Osteocyte (in vitro differentiated cells): ENCODE measurements at places on chromosomes 7 and 10. TPM values are rescaled to one million over a fixed set of nuclear protein-coding genes. Genes with fewer than 3 reads are reported as not detected.

DNA sequence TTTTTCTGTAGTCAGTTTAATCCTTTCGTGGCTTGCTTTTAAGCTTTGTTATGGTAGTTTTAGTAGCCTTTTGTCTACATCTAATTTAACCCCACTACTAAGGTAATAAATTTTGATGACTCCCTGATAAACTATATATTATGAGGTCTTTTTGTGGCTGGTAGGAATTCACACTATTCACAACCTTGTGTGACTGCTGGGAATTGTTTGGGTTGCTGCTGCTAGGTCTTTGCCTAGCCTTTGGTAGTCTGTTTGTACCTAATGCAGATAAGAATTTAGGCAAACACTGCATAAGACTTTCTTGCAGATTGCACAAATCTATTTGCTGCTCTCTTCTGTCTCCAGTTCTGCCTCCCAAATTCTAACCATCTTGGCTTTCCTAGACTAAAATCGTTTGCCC lies 58.3 kb downstream of the SHOC2 start:
- peaks cover 18% of the 10 kb centered on the region for H3K4me1 ChIP-seq
- no peak overlapping the region for H3K27ac ChIP-seq
- peaks cover 10% of the 10 kb centered on the region for H3K36me3 ChIP-seq

DNA sequence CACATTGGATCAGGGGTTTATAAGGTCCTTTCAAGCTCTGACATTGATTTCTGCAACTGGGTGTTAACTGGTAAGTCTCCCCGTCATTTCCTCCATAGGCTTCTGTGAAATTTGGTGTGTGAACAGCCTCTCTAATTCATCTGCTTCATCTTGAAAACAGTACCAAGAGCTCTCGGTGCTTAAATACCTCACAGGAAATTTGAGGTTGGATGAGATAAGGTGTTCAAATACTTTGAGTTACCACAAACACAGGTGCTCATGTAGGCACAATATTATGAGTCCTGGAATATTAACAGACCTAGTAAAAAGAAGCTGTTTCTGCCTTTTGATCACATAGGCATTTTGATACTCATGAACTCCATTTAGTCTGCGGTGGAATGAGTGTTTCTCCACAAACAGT lies 85.2 kb downstream of the RTKN2 start:
- no peak overlapping the region for H3K4me3 ChIP-seq
- no peaks in the 10 kb centered on the region for H3K27me3 ChIP-seq
- no peaks in the 10 kb centered on the region for H3K4me1 ChIP-seq
- H3K36me3 ChIP-seq = peaks cover 2% of the 10 kb centered on the region

GRCh38 chr10:31526681-31527080 lies 207.7 kb downstream of the ZEB1 start:
- H3K4me3 ChIP-seq = no peak overlapping the region
- no peaks in the 10 kb centered on the region for H3K27me3 ChIP-seq
- no peak for DNase-seq

DNA sequence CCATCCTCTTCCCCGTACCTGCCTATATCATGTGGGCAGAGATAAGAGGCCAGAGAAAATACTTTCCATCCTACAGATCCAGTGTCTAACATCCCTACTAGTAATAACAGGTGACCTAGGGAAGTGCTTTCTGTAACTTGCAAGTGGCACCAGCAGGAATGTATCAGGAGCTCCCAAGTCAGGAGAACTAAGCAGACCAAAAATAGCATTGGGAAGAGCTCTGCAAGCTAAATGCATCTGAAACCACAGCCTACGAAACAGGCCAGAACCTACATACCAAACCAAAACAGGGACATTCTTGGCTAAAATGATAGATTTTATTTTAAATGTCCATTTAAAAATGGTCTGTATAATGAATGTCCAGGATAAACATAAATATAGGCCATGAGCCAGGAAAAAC lies 680.8 kb downstream of the PHTF2 start:
- H3K4me1 ChIP-seq = no peaks in the 10 kb centered on the region
- no peak overlapping the region for H3K4me3 ChIP-seq
- no peak for DNase-seq
- no peaks in the 10 kb centered on the region for H3K36me3 ChIP-seq
- H3K27ac ChIP-seq = no peak overlapping the region

GRCh38 chr7:133364959-133365690 lies 112.2 kb downstream of the EXOC4 start:
- no peak overlapping the region for H3K4me3 ChIP-seq
- H3K4me1 ChIP-seq = peaks cover 19% of the 10 kb centered on the region
- peaks cover 13% of the 10 kb centered on the region for H3K36me3 ChIP-seq
- no peaks in the 10 kb centered on the region for H3K27me3 ChIP-seq
- no peak for DNase-seq
- H3K27ac ChIP-seq = peak overlapping the region; percentile 52

DNA sequence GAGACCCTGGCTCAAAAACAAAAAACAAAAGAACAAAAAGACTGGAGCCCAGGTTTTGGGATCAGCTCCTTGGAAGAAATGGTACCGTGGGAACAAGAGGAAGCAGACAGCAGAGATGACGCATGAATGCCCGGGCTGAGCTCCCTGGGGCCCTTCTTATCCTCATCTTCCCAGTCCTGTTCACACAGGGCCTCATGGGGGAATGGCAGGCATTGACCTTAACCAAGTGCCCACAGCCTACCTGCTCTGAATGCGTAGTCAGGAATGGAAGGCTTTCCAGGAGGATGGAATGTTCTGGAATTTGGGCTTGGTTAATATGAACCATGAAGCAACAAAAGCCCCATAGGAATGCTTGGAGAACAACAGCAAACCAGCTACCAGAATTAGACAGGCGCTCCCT lies 154.7 kb downstream of the PRPF18 start:
- H3K27me3 ChIP-seq = no peaks in the 10 kb centered on the region
- no peak overlapping the region for H3K4me3 ChIP-seq
- H3K36me3 ChIP-seq = peaks cover 58% of the 10 kb centered on the region
- H3K4me1 ChIP-seq = peaks cover 2% of the 10 kb centered on the region

GRCh38 chr7:20189852-20190251 lies 27.3 kb downstream of the MACC1 start:
- H3K27me3 ChIP-seq = no peaks in the 10 kb centered on the region
- no peak for DNase-seq
- peaks cover 2% of the 10 kb centered on the region for H3K4me1 ChIP-seq
- no peak overlapping the region for H3K4me3 ChIP-seq
- no peaks in the 10 kb centered on the region for H3K36me3 ChIP-seq

DNA sequence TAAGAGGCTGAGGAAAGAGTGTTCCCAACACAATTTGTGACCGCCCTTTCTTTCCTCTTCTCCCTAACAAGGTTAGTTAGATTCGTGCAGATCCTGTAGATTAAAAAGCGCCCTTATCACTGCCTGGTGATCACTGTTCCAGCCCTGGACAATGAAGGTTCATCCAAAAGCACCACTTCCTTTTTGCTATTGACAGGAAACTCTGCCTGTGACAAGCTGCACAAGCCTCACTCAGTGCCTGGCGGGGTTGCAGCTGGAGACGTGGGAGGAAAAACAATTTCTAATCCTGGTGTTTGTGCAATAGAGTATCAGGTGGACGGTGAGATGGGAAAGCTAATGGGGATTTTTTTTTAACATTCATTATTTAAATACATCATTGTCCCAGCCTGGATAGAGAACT lies 105.9 kb upstream of the CAV2 start:
- H3K36me3 ChIP-seq = no peaks in the 10 kb centered on the region
- peaks cover 33% of the 10 kb centered on the region for H3K4me1 ChIP-seq
- no peak overlapping the region for H3K4me3 ChIP-seq
- H3K27ac ChIP-seq = peak overlapping the region; percentile 36
- DNase-seq = no peak
- H3K27me3 ChIP-seq = no peaks in the 10 kb centered on the region

GRCh38 chr10:33032654-33033151 lies 74.7 kb upstream of the ITGB1 start:
- H3K27ac ChIP-seq = no peak overlapping the region
- no peak overlapping the region for H3K4me3 ChIP-seq
- peaks cover 5% of the 10 kb centered on the region for H3K4me1 ChIP-seq
- no peaks in the 10 kb centered on the region for H3K36me3 ChIP-seq
- H3K27me3 ChIP-seq = no peaks in the 10 kb centered on the region
- no peak for DNase-seq

- H3K4me1 ChIP-seq = no peaks in the 10 kb centered on the region
- no peaks in the 10 kb centered on the region for H3K27me3 ChIP-seq
- H3K4me3 ChIP-seq = no peak overlapping the region
- no peak for DNase-seq
- H3K36me3 ChIP-seq = no peaks in the 10 kb centered on the region
Measured at GRCh38 chr10:12533151-12533550, 183.8 kb downstream of the CAMK1D start.

GRCh38 chr7:136033413-136034031 lies 56.4 kb upstream of the MTPN start:
- H3K36me3 ChIP-seq = no peaks in the 10 kb centered on the region
- no peaks in the 10 kb centered on the region for H3K4me1 ChIP-seq
- no peak for DNase-seq
- H3K27me3 ChIP-seq = peaks cover 41% of the 10 kb centered on the region

- no peak overlapping the region for H3K27ac ChIP-seq
- peaks cover 15% of the 10 kb centered on the region for H3K4me1 ChIP-seq
Measured at GRCh38 chr7:137110091-137110509, 233.4 kb downstream of the PTN start.

GRCh38 chr7:37027557-37028341 lies 303.5 kb upstream of the AOAH start:
- peaks cover 33% of the 10 kb centered on the region for H3K4me1 ChIP-seq
- DNase-seq = no peak
- no peak overlapping the region for H3K27ac ChIP-seq
- H3K4me3 ChIP-seq = no peak overlapping the region
- no peaks in the 10 kb centered on the region for H3K36me3 ChIP-seq

DNA sequence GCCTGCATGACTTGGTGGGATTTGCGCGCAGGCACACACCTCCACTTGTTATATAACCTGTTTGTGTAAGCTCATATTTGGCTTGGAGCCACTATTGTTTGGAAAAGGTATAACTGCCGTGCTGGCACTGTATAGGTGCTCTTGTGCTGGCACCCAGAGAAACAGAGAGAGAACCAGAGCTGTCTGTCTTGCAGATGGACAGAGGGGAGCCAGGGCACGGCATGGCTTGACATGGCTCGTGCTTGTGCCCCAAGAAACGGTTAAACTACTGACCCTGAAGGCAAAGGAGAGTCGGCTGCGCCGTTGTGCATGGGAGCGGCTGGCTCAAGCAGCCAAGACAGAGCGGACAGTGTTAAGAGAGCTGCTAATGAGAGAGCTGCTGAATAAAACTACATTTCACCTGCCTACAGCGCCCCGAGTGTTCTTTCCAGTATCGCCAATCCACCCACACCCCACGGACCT lies 23.2 kb downstream of the RAPGEF5 start:
- peaks cover 10% of the 10 kb centered on the region for H3K27me3 ChIP-seq
- H3K4me1 ChIP-seq = no peaks in the 10 kb centered on the region
- no peak overlapping the region for H3K4me3 ChIP-seq

GRCh38 chr7:22372863-22373262 lies 15.9 kb upstream of the RAPGEF5 start:
- H3K27ac ChIP-seq = no peak overlapping the region
- peaks cover 6% of the 10 kb centered on the region for H3K27me3 ChIP-seq
- H3K4me1 ChIP-seq = no peaks in the 10 kb centered on the region
- no peak for DNase-seq
- H3K36me3 ChIP-seq = no peaks in the 10 kb centered on the region

GRCh38 chr10:88851706-88852105 lies at the start of gene ANKRD22:
ANKRD22 (minus strand) TSS chr10:88851844; CDS start chr10:88851607, 237 bp downstream.
- peaks cover 8% of the 10 kb centered on the region for H3K4me1 ChIP-seq
- no peaks in the 10 kb centered on the region for H3K36me3 ChIP-seq
- no peak for DNase-seq
- H3K4me3 ChIP-seq = no peak within 1 kb of the TSS

GRCh38 chr7:128136215-128136597 lies 104.9 kb upstream of the LEP start:
- DNase-seq = peak; percentile 76
- H3K36me3 ChIP-seq = no peaks in the 10 kb centered on the region
- H3K27ac ChIP-seq = no peak overlapping the region
- peak overlapping the region; percentile 71 for H3K4me3 ChIP-seq
- peaks cover 6% of the 10 kb centered on the region for H3K4me1 ChIP-seq

- H3K4me1 ChIP-seq = no peaks in the 10 kb centered on the region
- no peak overlapping the region for H3K27ac ChIP-seq
- no peak overlapping the region for H3K4me3 ChIP-seq
- no peak for DNase-seq
Measured at GRCh38 chr7:71385330-71385729, 253.4 kb downstream of the GALNT17 start.

DNA sequence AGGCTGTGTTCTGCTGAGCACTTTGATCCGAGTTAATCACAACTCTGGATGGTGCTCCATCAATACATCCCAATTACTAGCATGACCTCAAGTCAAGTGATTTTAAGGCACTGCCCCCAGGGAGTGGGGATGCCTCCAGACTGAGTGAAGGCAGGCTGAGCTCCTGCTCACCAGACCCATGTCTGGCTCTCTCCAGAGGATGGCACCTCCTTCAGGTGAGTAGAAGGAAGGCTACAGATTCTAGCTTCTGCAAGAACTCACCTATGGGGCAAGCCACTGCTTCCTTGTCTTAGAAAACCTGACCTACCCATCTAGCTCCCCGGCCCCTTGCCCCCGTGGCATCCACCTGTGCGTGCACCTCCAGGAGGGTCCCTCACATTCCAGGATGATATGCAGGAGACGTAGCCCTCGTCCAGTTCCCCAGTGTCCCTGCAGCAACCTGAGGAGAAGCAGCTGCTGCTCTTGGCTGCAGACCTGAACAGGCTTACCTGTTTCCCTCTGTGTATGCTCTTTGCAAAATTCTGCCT lies 390.3 kb downstream of the GRID1 start:
- H3K27ac ChIP-seq = no peak overlapping the region
- DNase-seq = peak; percentile 82
- no peaks in the 10 kb centered on the region for H3K27me3 ChIP-seq
- no peaks in the 10 kb centered on the region for H3K4me1 ChIP-seq
- H3K36me3 ChIP-seq = no peaks in the 10 kb centered on the region

DNA sequence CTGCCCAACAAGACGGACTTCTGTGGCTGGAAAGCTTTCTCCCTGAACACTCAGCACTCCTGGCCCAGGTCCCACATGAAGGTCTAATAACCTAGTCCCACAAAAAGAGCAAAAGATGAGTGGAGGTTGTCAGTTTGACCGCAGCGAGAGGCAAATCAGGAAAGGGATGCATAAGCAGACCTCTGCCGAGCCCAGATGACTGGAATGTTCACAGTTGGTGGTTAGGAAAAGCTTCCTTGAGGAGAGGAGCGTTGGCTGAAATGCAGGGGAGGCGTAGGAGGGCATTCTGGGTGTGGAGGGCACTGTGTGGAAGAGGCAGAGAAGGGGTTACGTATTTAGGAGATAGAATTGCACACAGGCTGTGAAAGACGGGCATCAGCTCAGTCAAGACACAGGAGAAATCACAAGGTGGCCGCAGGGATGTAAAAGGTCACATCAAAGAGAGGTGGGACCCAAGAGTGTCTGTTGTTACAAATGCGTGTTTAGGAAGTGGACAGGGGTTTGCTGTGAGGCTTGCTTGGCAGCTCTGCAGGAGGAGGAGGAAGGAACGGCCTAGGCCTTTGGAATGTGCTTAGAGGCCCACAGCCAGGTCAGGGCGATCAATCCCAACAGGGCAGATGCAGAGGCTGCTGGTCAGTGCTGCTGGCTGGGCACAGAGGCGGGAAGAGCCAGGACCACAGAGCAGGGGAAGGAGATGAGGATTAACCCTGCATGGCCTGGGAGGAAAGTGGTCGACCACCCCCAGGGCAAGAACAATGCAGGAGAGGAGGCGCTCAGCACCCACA lies 133.5 kb downstream of the VIPR2 start:
- H3K27me3 ChIP-seq = peaks cover 6% of the 10 kb centered on the region
- DNase-seq = no peak
- H3K4me1 ChIP-seq = peaks cover 32% of the 10 kb centered on the region
- H3K4me3 ChIP-seq = no peak overlapping the region
- H3K36me3 ChIP-seq = no peaks in the 10 kb centered on the region

PDE1C gene
- total RNA-seq = 187 and 193 TPM in 2 replicates

CALML5 gene
- total RNA-seq = not detected in 2 replicates

AKR1D1 gene
- not detected in 2 replicates for total RNA-seq

ARMC3 gene
- not detected in 2 replicates for total RNA-seq

COBL gene
- total RNA-seq = not detected in 2 replicates

YAE1 gene
- total RNA-seq = 19.1 and 19.3 TPM in 2 replicates

NUTM2E gene
- 0.76 and 0.89 TPM in 2 replicates for total RNA-seq

CPA2 gene
- total RNA-seq = not detected in 2 replicates
